ENCODE measurements at places on chromosomes 12 and 14. TPM values are rescaled to one million over a fixed set of nuclear protein-coding genes. Genes with fewer than 3 reads are reported as not detected.

The NEMP1 gene
- 7.1 TPM for total RNA-seq

The SERPINA12 gene
- total RNA-seq = 8.6 TPM

DNA sequence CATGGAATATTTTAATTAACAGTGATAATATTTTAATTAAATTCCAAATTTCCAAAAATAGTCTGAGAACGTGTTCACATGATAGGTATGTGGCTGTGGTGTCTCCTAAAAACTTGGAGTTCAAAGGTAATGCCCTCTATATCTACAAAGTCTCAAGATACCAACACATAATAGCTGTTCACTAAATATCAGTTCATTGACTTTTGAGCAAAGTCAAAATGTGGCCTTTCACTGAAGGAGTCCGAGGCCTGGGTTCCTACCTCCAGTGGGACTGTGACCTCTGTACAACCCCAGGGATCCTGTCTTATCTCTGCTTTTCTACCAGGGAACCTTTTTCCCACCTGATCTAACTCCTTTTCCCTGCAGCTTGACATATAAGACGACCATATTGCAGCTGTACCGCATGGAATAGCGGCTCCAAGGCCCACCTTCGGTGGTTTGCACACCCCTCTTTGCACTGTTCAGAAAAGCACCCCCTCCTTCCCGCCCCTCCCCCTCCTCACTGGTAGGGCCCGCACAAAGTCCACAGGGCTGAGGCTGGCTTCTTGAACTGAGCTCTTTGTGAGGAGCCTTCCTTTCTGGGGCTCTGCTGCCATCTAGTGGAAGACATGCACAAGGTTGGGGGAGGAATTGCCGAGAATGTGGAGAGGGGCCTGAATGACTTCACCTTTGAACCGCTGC lies 3.1 kb downstream of the CCND2 start:
- H3K27ac ChIP-seq = peak overlapping the region; percentile 97
- H3K4me3 ChIP-seq = peak overlapping the region; percentile 50
- peaks cover 75% of the 10 kb centered on the region for H3K4me1 ChIP-seq
- H3K27me3 ChIP-seq = no peaks in the 10 kb centered on the region
- DNase-seq = peak; percentile 93

DNA sequence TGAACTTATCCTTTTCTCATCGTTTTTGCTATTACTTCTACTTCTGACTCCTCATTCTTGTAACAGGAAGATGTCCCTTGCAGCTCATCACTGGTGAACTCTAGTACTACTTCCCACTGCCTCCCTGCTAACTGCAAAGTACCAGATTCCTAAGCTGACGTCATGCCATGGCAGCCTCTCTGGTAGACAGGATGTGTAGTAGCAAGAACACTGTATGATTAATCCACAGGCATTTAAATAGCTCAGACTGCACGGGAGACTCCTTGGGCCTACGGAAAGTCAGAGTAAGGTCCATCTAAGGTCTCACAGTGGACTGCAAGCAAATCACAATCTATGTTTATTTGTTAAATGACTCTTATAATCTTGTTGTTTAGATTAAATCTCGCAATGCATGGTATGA lies 43.5 kb downstream of the DNAI7 start:
- no peak overlapping the region for H3K4me3 ChIP-seq
- H3K4me1 ChIP-seq = no peaks in the 10 kb centered on the region
- DNase-seq = no peak
- no peaks in the 10 kb centered on the region for H3K27me3 ChIP-seq

- DNase-seq = peak; percentile 99
- no peaks in the 10 kb centered on the region for H3K27me3 ChIP-seq
- H3K4me1 ChIP-seq = peaks cover 47% of the 10 kb centered on the region
- H3K36me3 ChIP-seq = no peaks in the 10 kb centered on the region
Observed at GRCh38 chr14:49620182-49621113, at the start of the genes MGAT2 and RPL36AL. Gene MGAT2, plus strand, starts transcription at chr14:49620799. Its CDS starts 470 bp downstream, at chr14:49621269. Gene RPL36AL, minus strand, starts transcription at chr14:49620626. Its CDS starts 1,522 bp downstream, at chr14:49619104.

GRCh38 chr12:90978117-90978770 lies 23.3 kb upstream of the CCER1 start:
- H3K27ac ChIP-seq = peak overlapping the region; percentile 14
- H3K4me1 ChIP-seq = no peaks in the 10 kb centered on the region
- H3K4me3 ChIP-seq = no peak overlapping the region

The CCDC197 gene
- not detected for total RNA-seq

The ZNF410 gene
- total RNA-seq = 36.6 TPM

The KRT6C gene
- total RNA-seq = 257 TPM

DNA sequence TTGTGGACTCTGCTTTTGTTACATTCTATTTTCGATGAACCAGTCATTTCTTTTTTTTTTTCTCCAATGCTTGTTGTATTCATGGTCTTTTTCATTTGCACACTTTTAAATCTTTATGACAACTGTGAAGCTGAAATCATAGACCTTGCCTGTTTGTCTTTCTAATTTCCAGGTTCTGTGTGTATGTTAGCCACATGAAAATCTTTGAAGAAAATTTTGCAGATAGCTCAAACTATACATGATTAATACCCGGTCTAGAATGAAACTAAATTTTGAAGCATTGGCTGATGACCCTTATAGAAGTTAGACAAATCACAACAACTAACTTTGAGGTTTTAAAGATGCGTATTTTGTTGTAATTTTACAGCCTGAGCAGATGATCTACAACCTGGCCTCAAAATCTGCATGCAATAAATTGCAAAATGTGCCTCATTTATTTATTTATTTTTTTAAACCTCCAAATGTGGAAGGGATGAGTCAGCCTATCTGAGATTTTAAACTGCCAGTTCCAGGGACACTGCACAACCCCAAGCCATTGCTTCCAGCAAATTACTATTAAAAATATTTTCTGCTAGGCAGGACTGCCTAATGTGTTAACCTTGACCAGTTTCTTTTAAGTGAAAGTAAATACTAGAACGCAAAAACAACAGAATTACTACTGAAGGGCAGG lies 96.3 kb upstream of the NAV3 start:
- DNase-seq = no peak
- no peak overlapping the region for H3K27ac ChIP-seq
- no peaks in the 10 kb centered on the region for H3K36me3 ChIP-seq
- no peaks in the 10 kb centered on the region for H3K27me3 ChIP-seq
- H3K4me1 ChIP-seq = peaks cover 7% of the 10 kb centered on the region

- no peaks in the 10 kb centered on the region for H3K27me3 ChIP-seq
- no peak for DNase-seq
- H3K27ac ChIP-seq = no peak overlapping the region
- H3K36me3 ChIP-seq = no peaks in the 10 kb centered on the region
Observed at GRCh38 chr12:126742241-126742641, 1524.7 kb upstream of the TMEM132C start.

- H3K27ac ChIP-seq = no peak overlapping the region
- H3K4me1 ChIP-seq = no peaks in the 10 kb centered on the region
- no peaks in the 10 kb centered on the region for H3K27me3 ChIP-seq
- DNase-seq = no peak
- H3K36me3 ChIP-seq = no peaks in the 10 kb centered on the region
Observed at GRCh38 chr14:43894534-43894933, 612.5 kb downstream of the FSCB start.

DNA sequence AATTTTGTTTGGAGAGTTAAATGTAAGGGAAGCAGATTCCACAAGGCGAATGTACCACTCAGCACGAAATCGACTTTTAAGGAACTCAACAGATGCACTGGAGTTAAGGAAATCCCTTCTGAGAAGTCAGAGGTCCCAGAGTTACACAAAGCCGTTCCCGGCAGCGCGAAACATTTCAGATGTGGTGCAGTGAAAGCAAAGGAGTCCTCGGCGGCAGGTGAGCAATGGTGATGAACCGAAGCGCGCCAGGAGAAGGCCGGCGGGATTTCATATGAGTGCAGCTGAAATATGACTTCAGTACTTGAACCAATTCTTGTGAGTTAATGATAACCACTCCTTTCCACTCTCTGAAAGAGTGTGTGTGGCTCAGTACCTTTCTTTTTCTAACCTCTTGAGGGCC lies 183.2 kb downstream of the GRIP1 start:
- H3K27me3 ChIP-seq = no peaks in the 10 kb centered on the region
- H3K4me1 ChIP-seq = no peaks in the 10 kb centered on the region
- no peaks in the 10 kb centered on the region for H3K36me3 ChIP-seq

DNA sequence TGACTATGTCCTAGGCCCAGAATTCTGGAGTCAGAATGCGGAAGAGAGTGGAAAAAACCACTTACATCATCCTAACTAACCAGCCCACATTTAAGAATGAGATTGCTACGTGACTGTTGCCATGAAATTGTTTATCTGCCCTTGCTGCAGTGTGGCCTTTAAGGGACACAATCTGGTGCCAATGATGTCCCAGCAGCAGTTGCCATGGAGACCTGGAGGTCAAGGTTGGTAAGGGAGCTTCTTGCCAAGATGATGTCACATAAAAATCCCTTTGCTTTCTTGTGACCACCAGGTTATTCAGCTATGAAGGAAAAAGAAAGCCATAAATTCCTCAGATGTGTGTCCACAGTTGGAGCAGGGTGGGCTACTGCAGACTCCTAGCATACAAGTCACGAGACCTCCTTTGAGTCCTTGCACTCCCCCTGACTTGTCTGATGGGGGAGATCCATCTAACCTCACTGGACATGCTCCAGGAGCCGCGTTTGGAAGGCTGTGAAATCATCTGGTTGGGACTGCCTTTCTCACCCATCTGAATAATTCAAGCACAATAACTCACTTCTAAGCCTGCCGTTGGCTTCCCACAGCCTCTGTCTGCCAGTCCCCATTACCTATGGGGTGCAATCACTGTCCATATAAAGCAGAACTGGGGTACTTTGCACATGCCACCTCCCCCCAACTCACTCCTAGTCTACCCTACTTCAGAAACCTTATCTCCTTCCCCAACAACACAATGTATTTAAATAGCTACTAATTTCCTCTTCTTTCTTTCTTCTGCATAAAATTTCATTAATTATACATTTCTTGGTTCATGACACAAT lies 165.6 kb downstream of the ZFP36L1 start:
- H3K27me3 ChIP-seq = no peaks in the 10 kb centered on the region
- H3K4me3 ChIP-seq = no peak overlapping the region
- no peaks in the 10 kb centered on the region for H3K36me3 ChIP-seq

The ZFHX2 gene
- 0.74 TPM for total RNA-seq

DNA sequence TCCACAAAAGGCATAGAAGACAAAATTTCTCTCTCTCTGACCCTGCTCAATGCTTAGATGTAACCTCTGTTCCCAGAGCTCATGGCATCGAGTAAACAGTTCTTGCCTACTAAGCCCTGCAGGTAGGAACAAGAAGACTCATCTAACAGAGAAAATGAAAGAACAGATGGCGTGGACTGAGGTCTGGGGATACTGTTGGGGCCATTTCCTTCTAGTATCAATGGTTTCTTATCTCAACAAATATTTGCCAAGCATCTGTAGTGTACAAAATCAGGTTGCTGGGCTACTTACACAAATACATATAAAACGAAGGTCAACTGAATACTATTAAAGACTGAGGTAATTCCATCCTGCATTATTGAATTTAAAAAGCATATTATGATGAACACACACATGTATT lies 93.3 kb downstream of the RIMBP2 start:
- no peaks in the 10 kb centered on the region for H3K27me3 ChIP-seq
- no peaks in the 10 kb centered on the region for H3K4me1 ChIP-seq
- DNase-seq = no peak
- no peak overlapping the region for H3K4me3 ChIP-seq
- H3K36me3 ChIP-seq = no peaks in the 10 kb centered on the region
- H3K27ac ChIP-seq = no peak overlapping the region

DNA sequence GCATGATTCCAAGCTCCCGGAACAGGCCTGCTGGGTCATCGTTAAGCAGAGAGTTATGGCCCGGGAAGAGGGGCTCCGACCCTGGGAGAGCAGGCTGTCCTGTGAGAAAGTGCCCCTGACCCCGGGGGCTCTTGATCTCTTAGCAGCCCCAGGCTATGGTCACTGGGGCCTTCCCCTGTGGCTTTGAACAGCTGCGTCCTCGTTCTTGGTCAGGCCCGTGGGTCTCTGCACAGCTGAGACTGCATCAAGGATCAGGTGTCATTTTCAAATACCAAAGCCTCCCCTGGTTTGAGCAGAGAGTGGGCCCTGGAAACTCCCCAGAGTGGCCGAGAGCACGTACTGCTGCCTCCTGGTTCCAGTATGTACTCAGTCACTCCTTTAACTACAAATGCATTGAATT lies 114.8 kb downstream of the ESRRB start:
- no peak for DNase-seq
- no peak overlapping the region for H3K27ac ChIP-seq
- H3K4me3 ChIP-seq = no peak overlapping the region
- H3K27me3 ChIP-seq = no peaks in the 10 kb centered on the region
- no peaks in the 10 kb centered on the region for H3K4me1 ChIP-seq

GRCh38 chr12:49126852-49127763 lies 4.1 kb downstream of the TUBA1B start:
- no peak overlapping the region for H3K27ac ChIP-seq
- DNase-seq = no peak
- peaks cover 19% of the 10 kb centered on the region for H3K4me1 ChIP-seq
- H3K36me3 ChIP-seq = no peaks in the 10 kb centered on the region
- H3K27me3 ChIP-seq = no peaks in the 10 kb centered on the region

DNA sequence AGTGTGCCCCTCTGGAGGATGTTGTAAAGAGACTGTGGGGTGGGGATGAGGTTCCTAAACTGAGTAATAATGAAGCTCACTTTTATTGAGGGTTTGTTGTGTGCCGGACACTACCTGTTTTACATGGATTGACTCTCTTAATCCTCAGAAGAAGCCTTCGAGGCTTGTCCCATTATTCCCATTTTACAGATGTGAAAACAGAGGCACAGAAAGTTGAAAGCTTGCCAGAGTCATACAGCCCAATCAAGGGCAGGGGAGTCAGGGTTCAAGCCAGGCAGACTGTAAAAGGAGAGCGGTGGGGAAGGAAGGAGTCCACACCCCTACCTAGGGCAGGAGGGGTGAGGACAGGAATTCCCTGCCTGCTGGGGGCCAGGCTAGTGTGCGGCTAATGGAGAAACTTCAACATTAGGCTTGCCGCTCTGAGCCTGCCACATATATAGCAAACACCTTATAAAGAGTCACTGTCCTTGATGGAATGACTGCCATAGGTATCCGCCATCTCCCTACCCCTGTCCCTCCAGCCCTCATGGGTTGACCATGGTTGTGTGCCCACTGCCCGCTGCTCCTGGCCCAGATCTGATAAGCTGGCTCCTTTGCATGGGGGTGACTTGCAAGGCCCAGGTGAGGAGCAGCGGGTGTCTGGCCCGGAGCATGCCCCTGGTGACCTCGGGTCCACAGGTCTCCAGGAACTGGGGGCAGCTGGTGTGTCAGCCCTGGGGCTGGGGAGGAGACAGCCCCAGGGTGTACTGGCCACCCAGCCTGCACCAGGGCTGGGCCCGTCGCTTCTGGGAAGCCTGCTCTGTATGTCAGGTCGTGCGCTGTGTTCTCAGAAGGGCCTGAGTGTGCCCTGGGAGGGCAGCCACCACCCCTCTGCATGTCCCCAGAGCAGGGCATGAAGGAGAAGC lies 12.2 kb downstream of the ORAI1 start:
- no peak overlapping the region for H3K4me3 ChIP-seq
- peaks cover 16% of the 10 kb centered on the region for H3K36me3 ChIP-seq
- no peaks in the 10 kb centered on the region for H3K4me1 ChIP-seq
- H3K27me3 ChIP-seq = no peaks in the 10 kb centered on the region
- H3K27ac ChIP-seq = no peak overlapping the region
- no peak for DNase-seq

GRCh38 chr12:46267825-46268582 lies 839 bp downstream of the SLC38A1 start:
- H3K4me1 ChIP-seq = peaks cover 43% of the 10 kb centered on the region
- H3K27ac ChIP-seq = peak overlapping the region; percentile 91
- H3K36me3 ChIP-seq = no peaks in the 10 kb centered on the region
- peaks cover 5% of the 10 kb centered on the region for H3K27me3 ChIP-seq
- no peak for DNase-seq

The GOLGA5 gene
- total RNA-seq = 30.0 TPM

Measured in vagina (tissue), 2 donors.